ENCODE measurements at places on chromosomes 7 and 10.

- DNase-seq: no peak
Observed at GRCh38 chr7:111638078-111638477, 75.8 kb upstream of the IMMP2L start.

- DNase-seq: no peak
Observed at GRCh38 chr7:133957845-133958244, 169.3 kb upstream of the LRGUK start.

DNA sequence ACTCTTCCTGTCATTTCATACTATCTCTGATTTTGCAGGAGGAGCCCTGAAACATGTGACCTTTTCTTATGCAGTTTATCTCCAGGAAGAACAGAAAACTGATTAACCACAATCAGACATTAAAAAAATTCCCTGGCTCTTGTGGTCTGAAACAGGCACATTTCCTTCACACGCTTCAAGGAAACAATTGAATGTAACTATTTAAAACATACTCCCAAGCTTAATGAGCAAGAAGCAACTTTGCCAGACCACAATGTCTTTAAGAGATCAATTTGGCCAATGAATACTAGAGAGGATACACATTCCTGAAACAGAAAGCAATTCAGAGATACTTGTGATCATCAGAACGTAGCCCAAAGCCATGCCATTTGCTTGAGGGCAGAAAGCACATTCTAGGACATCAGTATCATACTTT lies 65.8 kb downstream of the PIP4K2A start:
- no peak for DNase-seq

GRCh38 chr7:99137411-99138180 lies 6.3 kb downstream of the SMURF1 start:
- DNase-seq: no peak

DNA sequence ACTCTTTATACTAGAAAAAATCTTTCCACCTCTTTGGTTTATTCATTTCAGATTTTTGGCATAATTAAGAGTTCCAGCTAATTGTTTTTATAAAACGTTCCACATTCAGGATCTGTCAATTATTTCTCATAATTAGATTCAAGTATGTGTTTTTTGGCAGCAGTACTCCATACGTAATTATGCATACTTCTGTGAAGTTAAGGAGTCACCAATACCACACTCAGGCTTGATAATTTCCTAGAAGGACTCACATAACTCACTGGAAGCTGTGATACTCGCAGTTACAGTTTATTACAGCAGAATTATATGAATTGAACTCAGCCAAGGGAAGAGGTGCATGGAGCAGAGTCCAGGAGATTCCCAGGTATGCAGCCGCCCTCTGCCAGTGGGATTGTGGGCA lies 290.5 kb upstream of the AKR1E2 start:
- no peak for DNase-seq

- no peak for DNase-seq
Observed at GRCh38 chr10:131396121-131397050, 84.9 kb upstream of the TCERG1L start.

DNA sequence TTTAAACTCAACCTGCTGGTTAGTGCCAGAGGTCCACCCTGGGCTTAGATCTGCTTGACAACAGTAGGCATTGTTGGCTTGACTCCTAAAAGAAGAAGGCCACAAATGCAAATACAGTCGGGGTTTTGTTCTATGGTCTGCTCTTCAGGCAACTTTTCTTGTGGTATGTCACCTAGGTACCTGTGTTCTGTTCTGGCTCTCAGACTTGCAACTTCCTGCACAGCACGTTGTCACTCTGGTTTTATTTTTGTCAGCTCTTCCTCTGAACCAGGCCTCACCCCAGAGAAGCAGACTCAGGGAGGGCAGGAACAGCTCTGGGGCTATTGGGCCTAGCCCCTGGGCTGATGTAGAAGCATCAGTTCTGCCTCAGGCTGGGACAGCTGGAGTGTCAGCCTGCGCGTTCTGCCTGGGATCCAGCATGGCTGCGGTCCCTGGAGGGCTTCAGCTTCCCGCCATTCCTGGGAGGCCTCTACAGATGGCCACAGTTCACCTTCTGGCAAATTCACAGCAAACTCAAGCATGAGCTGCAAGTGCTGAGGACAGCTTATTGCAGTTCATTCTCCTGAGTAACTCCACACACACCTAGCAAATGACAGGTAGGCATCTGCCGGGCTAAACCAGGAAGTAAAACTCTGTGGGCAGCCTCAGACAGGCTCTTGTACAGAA lies 11.0 kb upstream of the PDCD4 start:
- DNase-seq: no peak

GRCh38 chr10:13751191-13751764 lies 164.5 kb downstream of the PRPF18 start:
- DNase-seq: no peak

DNA sequence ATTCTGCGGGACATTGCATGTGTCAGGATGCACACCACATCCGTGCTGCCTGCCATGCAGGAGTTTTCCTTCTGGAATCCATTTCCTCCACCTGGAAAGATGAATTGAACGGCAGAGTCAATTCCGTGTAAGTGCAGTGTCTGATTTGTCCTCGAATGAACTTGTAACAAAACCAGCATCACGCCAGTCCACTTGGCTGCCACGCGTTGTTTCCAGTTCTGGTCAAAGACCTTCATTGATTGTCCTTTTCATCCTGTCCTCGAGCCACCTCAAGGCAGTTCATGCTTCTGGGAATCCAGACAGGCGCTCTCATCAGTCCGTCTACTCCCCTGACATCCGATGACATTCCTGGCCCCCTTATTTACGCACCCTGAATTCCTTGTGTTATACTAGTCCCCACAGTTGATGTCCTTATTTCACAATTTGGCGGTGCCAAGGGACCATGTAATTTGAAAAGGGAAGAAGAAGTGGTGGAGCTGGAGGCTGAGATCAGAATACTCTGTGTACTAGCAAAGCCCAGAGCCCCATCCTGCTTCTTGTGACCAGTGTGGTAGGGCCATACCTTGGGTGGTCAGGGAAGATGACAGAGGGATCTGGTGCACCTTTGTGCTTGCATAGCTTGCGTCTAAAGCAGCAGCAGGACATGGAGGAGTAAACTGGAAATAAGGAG lies 502.2 kb downstream of the PLXNA4 start:
- no peak for DNase-seq

- DNase-seq: no peak
Observed at GRCh38 chr10:112913661-112914287, 36.3 kb upstream of the TCF7L2 start.

- no peak for DNase-seq
Observed at GRCh38 chr10:75407713-75408508, 6.3 kb upstream of the ZNF503 start.

- no peak for DNase-seq
Observed at GRCh38 chr7:96531331-96531730, 178.3 kb downstream of the SEM1 start.

DNA sequence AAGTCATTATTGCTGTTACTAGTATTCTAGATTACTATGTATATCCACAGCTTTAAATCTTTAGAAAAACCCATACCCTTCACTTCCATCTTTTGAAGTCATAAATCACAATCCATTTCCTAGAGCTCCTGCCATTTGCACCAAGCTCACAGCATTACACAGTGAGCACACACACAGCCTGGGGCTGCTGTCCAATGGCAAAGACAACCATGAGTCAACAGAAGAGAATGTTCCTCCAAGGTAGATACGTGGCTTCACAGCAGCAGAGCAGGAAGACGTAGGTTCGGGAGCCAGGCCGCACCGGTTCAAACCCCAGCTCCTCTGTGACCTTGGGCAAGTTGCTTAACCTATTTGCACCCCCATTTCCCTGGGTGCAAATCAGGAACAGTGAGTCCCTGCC lies 234.6 kb downstream of the DIP2C start:
- DNase-seq: no peak

- DNase-seq: no peak
Observed at GRCh38 chr10:100148353-100149211, 37.2 kb downstream of the ERLIN1 start.

GRCh38 chr10:20289070-20289828 lies 473.0 kb downstream of the PLXDC2 start:
- no peak for DNase-seq

DNA sequence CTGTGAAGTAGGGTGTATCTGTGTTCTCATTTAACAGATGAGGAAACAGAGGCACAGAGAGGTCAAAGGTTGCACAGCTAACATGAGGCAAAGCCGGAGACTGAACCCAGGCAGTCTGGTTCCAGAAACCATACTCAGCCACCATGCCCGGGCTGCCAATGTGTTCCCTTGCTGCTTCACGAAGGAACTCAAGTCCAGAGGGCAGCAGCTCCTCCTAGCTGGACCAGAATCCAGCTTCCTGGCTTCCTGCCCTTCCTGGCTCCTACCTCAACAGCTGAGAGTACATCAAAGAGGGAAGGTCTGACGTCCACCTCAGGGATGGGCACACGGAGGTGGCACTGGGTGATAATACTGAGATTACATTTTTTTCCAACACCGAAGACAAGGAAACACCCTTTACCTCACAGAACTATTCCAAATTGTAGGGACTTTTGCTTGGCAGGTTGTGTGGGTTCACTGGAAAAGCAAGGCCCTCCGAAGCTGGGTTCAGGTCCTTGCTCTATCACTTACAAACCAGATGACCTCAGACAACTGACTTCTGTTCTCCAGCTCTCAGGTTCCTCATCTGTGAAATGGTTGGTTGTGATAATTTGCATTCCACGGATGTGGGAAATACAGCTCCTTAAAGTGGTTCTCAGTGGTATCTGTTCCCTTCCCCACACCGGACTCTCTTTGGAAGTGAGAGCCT lies 154.1 kb upstream of the ZMIZ1 start:
- no peak for DNase-seq

- no peak for DNase-seq
Observed at GRCh38 chr10:99337311-99337811, 8.2 kb downstream of the CNNM1 start.

GRCh38 chr10:28947171-28947570 lies 269.9 kb downstream of the BAMBI start:
- DNase-seq: no peak

DNA sequence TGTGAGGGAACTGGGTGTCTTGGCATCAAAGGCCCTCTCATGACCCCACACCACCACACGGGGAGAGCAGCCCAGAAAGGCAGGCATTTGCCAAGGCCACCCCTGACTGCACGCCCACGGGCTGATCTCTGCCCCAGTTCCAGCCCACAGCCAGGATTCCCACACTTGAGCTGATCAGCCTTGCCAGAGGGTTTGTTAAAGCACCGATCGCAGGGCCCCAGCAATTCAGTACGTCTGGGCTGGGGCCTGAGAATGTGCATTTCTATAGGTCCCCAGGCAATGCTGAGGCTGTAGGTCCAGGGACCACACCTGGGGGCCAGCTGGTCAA lies 103.9 kb downstream of the TNS3 start:
- no peak for DNase-seq

GRCh38 chr10:46171661-46172060 lies 115.1 kb upstream of the ANTXRL start:
- DNase-seq: no peak

DNA sequence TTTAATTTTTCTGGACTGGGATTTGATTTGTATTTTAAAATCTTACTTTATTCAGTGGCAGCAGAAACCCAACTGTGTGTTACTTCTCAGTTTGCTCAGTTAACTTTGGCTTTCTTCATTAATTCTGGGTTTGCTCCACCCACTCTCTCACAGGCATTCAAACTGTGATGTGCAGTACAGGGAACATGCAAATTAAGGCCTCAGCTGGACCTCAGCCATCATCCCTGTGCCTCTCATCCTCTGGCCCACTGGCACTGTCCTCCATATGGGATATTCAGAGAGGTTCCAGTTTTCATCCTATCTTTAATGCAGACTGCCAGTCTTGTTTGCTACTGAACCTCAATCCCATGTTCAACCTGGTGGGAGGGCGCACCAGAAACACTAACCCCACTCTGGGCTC lies 743.4 kb upstream of the IGFBP3 start:
- DNase-seq: no peak
